ENCODE measurements at places on chromosomes 4 and X.
A peak's percentile ranks its signal among the peaks of the same experiment; 100 is the strongest.

DNA sequence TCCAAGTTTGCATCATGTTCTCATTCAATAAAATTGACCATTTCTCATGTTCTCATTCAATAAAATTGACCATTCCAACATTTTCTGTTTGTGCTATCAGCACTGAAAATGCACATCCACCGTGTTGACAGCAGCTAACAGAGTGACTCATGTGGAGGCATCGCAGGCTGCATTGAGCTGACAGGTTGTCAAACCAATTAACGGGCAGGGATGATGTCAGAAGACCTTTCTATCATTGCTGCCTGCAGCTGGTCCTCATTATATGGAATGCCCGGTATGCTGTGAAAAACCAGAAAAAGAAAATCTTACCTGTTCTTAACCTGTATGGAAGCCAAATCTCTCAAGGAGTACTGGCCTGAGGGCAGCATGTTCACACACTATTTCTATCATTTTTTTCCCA is 202.0 kb downstream of the SMIM20 start:
- no peak for DNase-seq

DNA sequence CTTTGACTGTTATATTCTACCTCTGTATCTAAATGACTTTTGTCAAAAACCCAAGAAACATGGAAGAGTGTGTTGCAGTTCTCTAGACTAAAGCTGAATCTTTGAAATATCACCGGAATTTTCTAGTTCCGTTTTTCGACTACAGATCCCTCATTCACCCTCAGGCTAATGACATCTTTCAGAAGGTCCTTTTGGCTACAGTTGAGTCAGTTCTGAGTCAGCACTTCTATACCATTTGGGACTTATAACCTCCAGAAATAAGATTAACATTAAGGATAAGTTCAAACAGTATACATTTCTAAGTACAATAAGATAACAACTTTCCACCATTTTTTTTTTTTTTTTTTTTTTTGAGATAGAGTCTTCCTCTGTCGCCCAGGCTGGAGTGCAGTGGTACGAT is 331.0 kb upstream of the CPXCR1 start:
- DNase-seq, result no peak

GRCh38 chr4:151921386-151921785 is 160.6 kb upstream of the GATB start:
- DNase-seq, result no peak

DNA sequence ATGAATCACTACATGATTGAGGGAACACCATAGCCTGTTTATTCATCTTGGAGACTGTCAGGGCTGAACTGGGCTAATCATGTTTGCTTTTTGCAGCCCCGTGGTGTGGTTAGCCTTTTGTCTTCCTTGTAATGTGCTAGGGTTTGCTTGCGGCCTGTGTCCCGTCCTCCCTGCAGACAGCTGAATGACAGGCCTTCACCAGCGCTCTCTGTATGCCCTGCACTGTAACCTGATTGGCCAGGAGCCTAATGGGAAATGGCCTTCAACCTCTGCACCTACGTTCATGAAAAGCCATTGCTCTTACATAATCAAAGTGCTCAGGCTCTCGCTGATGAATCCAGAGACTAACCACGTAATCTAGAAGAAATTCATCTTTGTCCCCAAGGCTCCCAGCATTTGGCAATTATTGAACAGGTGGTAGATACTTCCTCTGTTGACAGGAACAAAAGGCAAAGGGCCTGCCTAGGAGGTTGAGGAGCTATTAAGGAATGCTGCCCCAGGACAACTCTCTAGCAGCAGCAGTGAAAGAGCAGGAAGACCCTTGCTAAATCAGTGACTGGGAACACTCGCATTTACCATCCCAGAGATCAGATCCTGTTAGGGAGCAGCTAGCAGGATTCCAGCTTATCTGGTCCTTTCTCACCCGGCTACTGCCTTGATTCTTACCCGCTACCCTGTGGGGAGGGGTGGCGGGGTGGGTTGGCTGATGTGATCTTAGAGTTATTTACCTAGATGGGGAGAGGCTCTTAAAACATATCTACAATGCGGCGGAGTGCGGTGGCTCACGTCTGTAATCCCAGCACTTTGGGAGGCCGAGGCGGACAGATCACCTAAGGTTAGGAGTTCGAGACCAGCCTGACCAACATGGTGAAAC is 42.3 kb upstream of the FAT1 start:
- no peak for DNase-seq

DNA sequence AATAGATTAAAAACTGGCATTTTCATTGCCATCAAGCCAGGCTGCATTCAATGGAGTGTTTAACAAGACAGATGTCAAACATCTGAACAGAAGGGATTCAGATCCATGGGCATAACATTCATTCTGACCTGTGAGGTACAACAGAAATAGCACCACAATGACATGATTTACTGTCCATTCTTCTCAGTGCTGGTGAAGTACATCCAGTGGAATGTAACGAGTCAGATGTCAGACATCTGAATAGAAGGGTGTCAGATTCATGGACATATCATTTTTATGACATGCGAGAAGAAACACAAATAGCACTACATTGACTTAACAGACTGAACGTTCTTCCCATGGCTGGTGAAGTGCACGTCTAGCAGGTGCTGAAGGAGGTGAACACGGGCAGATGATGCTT is 186.4 kb downstream of the PPP4R3C start:
- DNase-seq, result no peak

- no peak for DNase-seq
Observed at GRCh38 chr4:113504422-113504821, 257.1 kb downstream of the CAMK2D start.

- DNase-seq, result no peak
Observed at GRCh38 chr4:117421706-117422105, 336.3 kb upstream of the TRAM1L1 start.

GRCh38 chrX:148567779-148568178 is 67.4 kb downstream of the AFF2 start:
- no peak for DNase-seq

DNA sequence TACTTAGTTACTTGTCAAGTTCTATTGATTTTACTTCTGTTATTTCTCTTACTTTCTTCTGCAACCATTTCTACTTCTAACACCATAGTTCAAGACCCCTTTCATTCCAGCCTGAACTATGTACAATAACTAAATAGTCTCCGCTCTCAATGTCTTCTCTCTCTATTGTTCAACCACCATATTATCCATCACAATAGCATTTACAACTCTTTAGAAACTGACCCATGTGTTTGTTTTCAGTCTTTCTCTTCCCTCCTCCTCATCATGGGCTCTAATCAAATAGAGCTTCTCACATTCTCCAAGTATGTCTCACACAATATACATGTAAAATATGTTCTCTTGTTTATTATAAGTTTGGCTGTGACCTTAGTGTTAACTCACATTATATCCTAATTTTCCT is 143.6 kb downstream of the ZAR1 start:
- DNase-seq, result no peak

DNA sequence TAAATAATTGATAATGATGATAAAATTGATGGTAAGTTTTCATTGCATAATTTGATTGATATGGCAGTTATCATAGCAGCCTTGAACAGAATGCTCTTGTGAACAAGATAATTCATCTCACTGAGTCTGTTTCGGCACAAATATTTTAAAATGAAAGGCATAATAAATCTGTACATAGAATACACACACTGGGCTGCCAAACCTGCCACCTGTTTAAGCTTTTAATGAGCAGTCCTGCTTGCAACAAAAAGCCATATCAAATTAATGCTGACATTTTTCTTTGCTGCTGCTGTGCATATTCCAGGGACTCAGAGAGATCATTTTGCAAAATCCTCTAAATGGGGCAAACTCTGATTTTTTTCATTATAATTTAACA is 201.1 kb downstream of the ARHGAP24 start:
- peak; percentile 52 for DNase-seq

DNA sequence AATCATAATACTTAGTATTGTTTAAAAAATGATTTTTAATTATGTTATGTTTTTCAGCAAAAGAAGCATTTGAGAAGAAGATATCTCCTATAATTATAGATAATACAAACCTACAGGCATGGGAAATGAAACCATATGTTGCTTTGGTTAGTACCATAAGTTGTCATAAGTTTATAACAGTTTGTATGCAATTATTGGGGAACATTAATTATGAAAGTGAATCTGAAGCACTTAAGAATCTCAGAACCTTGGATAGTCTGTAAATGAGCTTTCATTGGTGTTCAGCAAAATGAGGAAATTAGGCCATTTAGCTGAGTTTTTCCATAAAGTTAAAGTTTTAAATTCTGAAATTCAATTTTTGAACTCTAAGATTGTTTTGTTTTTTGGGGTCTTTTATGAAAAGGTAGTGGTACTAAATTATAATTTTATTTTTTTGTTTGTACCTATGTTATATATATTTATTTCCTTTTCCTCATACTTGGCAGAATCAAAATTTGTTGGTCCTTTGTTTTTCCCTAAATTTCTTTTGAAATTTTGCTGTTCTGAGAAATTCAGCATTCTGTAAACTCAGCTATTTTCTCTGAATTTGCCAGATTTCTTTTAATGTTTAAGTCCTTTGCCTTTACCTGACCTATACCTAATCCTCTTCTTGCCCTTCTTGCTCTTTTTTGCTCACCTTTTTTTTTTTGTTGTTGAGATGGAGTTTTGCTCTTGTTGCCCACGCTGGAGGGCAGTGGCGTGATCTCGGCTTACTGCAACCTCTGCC is 55.6 kb downstream of the N4BP2 start:
- no peak for DNase-seq

- no peak for DNase-seq
Observed at GRCh38 chr4:97770222-97770621, 373.1 kb downstream of the STPG2 start.

DNA sequence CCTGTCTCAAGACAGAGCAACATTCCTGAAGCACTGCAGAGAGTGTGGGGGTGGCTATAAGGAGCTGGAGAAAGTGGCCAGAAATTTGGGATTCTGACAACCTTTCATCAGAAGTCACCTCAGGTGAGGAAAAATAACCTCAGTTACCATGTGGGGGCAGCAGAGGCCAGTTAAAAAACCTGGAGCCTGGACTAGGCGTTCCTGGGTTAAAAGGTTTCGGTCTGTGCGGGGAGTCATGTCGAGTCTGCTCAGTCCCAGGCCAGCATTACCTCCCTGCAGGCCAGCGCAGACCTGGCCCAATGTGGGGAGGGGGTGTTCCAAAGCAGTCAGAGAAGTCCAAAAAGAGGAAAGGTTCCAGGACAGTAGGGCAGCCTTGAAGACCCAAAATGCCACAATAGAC is 10.9 kb upstream of the NALF2 start:
- DNase-seq, result peak; percentile 30

DNA sequence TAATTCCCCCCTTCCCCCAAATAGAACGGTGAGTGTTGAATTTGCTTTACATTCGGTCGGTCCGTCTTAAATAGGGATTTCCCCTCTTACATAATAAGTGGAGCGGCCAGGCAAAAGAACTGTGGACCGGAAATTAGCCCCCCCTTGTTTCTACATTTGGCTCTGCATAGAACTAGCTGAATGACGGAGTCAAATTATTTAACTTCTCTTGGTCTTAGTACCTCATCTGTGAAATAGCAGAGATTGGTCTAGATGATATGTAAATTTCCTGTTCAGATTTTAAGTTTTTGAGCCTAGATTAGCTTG is 1.3 kb downstream of the SPATA18 start:
- DNase-seq, result no peak

DNA sequence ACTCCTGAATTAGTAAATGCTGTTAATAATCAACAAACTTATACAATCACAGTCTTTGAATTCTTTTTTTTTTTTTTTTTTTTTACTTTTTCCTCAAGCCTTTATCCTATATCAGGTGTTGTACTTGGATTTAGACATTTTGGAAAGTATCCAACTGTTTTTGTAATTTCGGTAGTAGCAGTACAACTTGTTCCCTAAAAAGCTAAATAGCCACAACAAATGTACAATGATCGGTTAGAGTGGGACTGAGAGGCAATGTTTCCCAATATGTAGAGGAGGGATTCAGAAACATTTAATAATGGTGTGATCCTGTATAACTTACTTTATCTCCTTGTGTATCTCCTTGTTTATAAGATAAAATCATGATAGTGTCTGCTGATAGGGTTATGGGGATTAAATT is 343.1 kb downstream of the GRID2 start:
- no peak for DNase-seq

GRCh38 chrX:69210581-69210980 is 45.3 kb upstream of the PJA1 start:
- DNase-seq, result no peak

DNA sequence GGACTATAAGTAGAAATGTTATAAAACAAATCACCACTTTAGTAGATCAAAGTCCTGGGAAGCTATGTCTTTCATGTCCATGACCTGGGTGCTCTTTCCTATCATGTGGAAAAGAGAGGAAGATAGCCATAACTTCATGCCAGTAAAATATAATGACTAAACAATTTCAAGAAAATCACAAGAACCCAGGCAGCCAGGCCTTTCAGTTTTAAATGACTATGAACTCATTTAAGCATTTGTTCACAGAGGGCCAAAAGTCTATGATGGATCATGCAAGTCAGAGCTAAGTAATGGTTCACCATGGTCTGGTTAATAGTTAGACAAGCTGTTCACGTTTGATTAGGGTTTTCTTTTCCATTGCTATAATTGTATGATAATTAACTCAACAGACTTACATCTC is 155.8 kb downstream of the PPARGC1A start:
- no peak for DNase-seq

- no peak for DNase-seq
Observed at GRCh38 chrX:154486052-154486395, 391 bp downstream of the UBL4A start.

DNA sequence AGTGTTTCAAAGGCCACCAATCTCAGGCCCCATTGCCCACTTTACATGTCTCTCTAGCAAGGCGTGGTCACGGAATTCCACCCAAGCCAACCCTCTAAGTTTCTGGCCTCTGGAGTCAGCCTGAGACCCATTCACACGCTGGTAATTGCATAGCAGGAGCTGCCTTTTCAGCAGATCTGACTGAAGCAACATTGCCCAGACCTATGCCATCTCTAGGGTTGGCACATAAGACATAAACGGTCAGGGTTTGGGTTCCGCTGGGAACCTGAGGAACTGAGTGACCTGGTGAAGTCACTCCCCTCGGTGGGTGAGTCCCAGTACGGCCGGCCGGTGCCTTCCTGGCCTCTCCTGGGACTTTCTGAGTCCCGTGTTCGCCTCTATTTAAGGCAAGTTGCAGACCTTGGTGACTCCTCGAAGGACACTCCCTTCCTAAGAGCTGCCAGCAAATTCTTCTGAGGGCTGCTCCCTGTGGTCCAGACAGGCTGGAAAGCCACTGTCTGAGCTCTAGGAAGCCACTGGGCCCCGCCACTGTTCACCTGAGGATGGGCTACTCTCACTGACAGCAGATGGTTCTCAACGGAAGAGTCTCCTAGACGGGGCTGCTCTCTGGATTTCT is 15.9 kb downstream of the CTAG1A start:
- no peak for DNase-seq

- peak; percentile 36 for DNase-seq
Observed at GRCh38 chr4:102500696-102501446, at the start of gene NFKB1. Gene NFKB1 (plus strand): TSS chr4:102501359. CDS start chr4:102525519, 24,160 bp downstream.

DNA sequence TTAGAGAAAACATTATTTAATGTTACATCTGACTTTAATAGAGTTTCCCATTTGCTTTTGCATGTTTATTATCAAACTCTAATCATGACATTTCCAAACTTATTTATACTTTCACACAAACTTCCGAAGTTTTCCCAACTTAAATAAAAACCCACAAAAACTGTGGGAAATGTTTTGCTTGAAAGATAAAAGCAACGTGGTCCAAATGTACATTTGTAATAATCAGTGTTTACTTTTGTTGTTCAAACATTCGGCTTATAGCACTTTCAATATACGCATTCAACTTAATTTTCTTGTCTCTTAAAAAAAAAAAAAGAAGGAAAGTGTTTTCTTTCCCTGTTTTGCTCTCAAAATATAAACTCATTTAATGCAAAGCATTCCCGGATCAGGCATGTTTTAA is 51.0 kb downstream of the STX18 start:
- no peak for DNase-seq
